Right lung (tissue), 10 donors: ENCODE measurements at places on chromosomes 12 and 14.

DNA sequence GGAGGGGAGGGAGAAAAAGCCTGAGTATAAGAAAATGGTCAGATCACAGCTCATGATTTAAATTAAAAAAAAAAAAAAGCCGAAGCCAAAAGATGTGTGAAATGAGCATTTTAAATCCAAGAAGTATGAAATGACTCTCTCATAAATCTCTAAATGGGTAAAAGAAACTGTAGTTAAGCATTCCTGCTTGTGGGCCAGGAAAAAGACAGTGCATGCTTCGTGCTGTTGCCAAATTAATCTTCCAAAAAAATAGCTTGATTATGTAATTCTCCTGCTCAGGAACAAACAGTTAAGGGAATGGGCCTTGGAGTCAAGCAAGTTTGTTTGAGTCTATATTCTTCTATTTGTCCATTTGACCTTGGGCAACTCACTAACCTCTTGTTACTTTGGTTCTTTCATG, 325.4 kb upstream of the SEL1L start:
- no peak for DNase-seq

- DNase-seq, result no peak
These were observed 23.3 kb upstream of the SLC15A5 start for GRCh38 chr12:16300736-16301135.

GRCh38 chr12:106134294-106134949, 4.3 kb downstream of the NUAK1 start:
- DNase-seq, result no peak

DNA sequence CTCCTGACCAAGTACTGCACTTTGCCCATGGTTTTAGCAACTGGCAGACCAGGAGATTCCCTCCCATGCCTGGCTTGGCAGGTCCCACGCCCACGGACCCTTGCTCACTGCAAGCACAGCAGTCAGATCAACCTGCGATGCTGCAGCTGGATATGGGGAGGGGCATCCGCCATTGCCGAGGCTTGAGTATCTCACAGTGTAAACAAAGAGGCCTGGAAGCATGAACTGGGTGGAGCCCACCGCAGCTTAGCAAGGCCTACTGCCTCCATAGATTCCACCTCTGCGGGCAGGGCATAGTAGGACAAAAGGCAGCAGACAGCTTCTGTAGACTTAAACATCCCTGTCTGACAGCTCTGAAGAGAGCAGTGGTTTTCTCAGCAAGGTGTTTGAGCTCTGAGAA, 479.8 kb downstream of the FUT8 start:
- DNase-seq, result no peak

GRCh38 chr12:19220205-19220604, 90.7 kb downstream of the PLEKHA5 start:
- no peak for DNase-seq

- no peak for DNase-seq
These were observed 660 bp upstream of the HCFC2 start for GRCh38 chr12:104063712-104064030.

DNA sequence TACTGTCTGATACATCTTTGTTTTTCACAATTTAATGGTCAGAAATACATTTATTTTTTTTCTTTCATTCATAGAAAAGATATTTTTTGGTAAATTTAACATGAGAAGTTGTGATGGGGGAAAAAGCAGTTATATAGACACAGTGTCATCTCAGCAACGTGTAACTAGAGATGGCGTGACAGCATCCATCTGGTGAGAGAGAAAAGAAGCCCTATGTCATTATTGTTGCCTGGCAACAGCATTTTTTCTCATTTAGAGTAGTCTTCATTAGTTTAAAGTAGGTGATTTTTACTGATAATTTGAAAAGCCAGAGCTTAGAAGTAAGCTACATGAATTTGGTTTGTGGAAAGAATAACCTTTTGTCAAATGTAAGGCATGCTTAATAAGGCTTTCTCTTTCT, 128.6 kb downstream of the ACSS3 start:
- no peak for DNase-seq

DNA sequence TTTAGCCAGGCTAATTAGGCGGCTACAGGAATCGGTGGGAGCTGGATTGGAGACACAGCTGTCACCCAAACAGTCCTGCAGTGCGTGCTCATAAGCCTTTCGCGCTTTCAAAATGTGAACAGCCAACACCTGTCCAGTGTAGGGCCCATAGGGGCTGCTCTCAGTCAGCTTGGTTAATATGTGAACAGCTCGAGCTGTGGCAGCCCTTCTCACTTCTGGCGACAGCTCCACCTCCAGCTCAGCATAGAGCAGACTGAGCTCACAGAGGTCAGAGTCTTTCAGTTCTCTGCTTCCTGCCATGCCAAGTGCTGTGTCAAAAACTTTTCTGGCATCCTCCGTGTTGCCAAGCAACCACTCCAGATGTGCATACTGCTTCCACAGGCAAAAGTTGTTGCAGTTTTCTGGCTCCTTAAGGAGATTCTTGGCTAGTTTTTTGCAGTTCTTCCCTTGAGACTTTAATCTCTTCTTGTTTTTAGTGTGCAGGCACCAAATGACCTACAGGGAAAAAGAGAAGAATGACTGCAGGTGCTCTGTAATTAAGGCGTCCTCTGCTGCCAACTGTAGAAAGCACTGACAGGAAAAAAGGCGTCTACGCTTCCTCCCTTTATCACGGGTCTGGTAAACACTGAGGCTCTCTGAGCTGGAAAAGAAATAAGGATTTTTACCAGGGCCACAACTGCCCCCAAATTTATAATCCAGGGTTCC, 32.5 kb downstream of the PSMC1 start:
- peak; percentile 15 for DNase-seq

GRCh38 chr14:64196056-64196455, 98.1 kb downstream of the ESR2 start:
- no peak for DNase-seq

DNA sequence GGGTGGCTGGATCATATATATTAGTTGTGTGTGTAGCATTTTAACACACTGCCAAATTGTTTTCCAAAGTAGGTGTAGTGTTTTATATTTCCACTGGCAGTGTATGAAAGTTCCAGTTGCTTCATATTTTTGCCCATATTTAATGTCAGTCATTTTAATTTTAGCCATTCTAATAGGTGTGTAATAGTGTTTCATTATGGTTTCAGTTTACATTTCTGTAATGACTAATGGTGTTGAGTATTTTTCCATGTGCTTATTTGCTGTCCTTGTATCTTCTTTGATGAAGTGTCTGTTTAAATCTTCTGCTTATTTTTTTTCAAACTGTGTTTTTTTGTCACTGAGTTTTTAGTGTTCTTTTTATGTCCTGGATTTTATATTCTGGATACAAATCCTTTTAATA, 8.7 kb downstream of the TBC1D15 start:
- no peak for DNase-seq

DNA sequence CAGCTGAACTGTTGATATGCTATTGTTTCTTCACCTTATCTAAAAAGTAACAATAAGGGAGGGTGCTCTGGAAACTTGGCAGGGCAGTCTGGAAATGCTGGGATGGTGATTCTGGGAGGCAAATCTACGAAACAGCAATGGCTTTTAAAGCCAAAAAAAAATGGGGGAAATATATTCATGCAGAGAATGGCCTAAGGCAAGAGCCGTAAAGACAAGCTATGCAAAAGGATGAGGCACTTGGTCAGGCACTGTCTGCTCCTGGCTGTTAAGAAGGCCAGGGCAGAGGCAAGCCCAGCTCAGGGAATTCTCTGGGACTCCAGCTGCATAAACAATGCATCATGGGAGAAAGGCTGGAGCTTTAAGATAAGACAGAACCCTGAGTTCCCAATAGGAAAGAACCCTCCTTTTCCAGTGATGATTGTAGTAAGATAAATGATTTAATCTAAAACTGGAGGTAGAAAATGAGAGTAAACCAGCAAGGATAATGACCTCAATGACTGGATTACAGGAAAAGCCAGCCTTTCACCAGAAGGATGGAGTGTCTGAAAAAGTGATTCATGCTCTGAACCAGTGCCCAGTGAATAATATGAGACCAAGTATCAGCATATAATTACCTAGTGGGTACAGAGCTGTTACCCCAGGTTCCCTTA, 46.0 kb downstream of the ITPR2 start:
- no peak for DNase-seq

- peak; percentile 16 for DNase-seq
These were observed at the start of gene BRI3BP for GRCh38 chr12:124993626-124994436. TSS of gene BRI3BP (plus strand) at chr12:124993645. CDS start at chr12:124993791, 146 bp downstream.

DNA sequence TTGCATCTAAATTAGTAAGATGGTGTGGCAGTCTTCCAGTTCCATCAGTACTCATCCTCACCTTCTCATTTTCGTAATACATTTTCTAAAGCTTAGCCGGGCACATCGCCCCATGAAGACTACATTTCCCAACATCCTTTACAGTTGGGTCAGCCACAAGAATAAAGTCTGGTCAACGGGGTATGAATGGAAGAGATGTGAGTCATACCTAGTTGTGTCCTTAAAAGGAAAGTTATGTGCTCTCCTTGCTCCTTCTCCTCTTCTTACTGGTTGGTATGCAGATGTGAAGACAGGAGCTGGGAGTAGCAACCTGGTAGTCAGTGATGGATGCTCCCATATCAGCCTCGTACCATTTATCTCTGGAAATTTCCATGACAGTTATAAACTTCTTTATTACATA, 35.9 kb upstream of the EGLN3 start:
- no peak for DNase-seq

DNA sequence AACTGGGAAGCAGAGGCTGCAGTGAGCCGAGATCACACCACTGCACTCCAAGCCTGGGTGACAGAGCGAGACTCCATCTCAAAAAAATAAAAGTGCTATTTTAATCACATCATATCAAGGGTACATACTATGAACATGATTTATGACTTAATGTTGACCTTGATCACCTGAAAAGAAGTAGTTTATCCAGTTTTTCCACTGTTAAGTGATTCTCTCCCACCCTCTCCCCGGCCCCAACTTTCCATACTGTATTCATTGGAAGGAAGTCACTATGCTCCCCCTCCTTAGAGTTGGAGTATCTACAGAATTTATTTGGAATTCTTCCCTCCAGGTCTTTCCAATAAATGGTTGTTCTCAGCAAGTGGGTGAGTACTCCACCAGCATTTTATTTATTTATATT, 3.0 kb upstream of the PRMT5 start:
- peak; percentile 35 for DNase-seq
